ENCODE measurements at places on chromosomes 3 and 15.

- no peak for DNase-seq
Observed at GRCh38 chr3:106850437-106850836, 526.8 kb upstream of the CCDC54 start.

- no peak for DNase-seq
Observed at GRCh38 chr3:21634112-21634511, 116.9 kb downstream of the ZNF385D start.

DNA sequence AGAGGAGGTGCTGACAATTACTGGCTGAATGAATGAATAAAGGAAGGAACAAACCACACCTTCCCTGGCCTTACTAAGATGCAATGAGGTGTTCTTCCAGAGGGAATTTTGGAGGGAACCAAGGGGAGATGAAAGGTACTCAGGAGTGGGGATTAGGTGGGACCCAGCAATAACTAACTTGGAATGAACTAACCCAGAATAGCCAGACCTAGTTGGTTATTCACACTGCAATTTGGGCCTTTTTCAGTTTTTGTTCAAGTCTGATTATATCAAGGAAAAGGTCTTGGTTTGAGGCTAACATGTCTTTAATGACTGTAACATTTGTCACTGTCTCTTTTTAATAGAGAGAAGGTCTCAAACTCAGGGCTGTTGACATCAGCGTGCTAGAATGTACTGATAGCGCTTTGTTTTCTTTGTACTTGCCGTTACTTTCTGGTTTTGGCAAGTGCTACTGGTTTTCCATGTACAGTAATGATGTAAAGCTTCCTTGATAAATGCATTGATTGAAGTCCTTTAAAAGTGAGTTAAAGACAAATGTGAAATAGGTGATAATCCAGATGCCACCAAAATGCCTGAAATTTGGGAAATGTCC, 3.2 kb upstream of the PLXND1 start:
- DNase-seq = no peak

DNA sequence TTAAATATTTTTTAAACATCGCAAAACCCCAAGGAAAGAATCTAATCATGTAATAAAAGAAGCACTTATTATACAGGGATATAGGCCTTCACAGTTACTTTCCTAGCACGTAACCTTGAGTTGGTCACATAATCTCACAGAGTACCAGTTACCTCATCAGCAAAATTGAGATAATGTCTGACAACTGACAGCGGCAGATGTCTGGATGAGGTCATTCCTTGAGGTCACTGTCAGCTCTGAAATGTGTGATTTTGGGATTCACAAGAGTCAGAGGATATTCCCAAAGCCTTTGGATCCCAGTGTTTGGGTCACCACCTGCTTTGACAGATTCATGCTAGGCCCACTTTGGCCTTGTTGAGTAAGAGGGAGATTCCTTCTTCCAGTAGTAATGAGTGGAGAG, 151.4 kb upstream of the SEMA6D start:
- no peak for DNase-seq

DNA sequence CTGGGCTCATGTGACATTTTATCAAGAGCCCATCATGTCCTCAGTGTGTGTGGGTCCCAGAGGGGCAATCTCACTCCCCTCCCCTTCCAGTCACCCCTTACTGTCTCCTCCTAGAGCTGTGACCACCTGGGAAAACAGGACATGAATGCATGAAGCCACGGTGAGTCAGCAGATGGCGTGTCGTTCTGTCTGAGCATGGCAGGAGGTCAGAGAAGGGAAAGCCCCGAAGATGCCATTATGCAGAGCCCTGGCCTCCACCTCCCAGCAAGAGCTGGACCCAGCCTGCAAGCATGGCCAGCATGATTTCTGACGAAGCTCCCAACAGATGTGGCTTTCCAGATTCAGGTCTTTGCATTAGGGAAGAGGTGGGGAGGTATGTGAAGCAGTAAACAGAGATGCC, 118.5 kb downstream of the TLE3 start:
- DNase-seq = no peak

GRCh38 chr15:64640146-64640871, 135.1 kb downstream of the RBPMS2 start:
- DNase-seq = no peak

DNA sequence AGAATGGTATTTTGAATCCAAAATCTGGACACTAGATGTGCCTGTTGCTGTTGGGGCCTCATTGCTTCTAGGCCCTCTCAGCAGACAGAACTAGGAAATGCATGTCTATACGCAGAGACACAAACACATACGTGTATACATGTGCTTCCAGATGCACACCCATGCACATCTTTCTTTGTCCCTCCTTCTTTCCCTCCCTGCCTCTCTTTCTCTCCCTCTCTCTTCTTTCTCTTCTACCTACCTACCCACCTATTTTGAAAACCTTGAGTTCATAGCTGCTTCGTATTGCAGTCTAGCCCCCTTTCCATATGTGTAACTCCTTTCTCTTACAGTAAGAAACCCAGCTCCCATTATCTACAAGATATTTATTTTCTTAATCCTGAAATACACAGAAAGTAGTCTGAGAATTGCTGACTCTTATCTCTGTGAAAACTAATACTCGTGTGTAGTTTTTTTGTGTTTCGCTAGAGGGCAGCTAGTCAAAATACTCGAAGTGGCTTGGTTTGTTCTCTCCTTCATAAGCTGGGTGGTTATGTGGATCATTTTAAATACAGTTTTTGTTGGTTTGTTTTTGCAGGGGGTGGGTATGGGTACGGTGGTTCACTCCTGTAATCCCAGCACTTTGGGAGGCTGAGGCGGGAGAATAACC, 18.5 kb downstream of the RPL32 start:
- no peak for DNase-seq

DNA sequence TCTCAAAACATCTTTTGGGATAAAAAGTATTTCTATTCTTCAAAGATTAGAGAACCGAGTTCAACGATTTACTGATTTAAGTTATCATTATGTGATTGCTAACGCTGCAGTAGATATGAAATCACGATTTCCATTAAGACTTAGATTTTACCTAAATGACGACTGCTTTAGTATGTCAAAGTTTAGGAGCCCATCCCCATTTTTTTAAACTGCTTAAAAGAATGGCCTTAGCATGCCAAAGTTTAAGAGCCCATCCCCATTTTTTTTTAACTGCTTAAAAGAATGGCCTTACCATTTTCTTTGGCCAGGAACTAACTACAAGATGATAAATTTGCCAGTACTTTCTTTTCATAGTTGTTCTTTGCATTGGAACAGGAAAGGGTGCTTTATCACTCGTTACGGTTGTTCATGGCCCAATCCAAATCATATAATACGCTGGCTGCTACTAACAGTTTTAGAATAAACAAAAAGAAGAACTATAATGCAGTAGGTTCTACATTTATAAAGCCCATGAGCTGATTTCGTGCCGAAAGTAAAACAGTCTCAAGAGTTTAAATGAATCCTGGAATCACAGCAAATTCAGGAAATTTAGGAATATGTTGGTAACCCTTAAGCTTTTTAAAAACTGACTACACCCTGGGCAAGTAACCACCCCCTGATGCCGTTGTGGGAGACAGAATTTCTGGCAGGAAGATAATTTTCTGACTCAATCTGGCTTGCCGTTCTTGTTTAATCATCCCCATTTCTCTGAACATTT, 869 bp upstream of the TSC22D2 start:
- DNase-seq = no peak

DNA sequence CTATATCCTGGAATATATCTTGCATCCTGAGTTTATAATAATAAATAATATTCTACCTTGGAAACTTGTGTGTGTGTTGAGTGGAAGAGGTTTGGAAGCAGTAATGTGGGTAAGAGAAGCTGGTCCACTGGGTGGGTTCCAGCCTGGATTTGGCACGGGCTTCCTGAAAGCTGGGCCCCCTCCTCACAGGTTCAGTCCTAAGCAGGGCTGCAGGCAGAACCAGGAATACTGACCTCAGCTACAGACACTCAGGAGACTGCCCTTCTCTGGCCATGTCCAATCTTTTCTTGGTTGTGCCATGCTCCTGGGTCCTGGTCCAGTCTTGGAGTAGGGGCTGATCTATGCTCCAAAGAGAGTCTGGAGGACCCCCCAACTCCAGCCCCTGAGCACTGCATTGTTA, 4.5 kb downstream of the MYD88 start:
- no peak for DNase-seq
